Esophagus squamous epithelium (tissue), 5 donors: ENCODE measurements at places on chromosomes 3 and 15.

DNA sequence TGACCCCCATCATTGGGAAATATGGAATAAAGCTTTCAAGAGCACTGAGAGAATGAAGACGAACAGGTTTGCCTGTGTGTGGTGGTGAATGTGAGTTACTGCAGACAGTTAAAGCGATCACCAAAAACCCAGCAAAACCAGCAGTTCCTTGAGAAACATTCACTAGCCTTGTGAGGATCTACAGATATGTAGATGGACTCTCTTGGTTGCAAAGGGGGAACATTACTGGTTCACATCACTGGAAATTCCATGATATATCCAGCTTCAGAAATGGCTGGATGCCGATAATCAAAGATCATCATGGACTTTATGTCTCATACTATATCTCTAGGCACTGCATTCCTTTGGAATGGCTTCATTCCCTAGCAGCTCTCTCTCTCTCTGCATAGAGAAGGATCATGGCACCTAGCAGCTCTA lies 10.2 kb upstream of the HERC1 start:
- DNase-seq, result no peak

DNA sequence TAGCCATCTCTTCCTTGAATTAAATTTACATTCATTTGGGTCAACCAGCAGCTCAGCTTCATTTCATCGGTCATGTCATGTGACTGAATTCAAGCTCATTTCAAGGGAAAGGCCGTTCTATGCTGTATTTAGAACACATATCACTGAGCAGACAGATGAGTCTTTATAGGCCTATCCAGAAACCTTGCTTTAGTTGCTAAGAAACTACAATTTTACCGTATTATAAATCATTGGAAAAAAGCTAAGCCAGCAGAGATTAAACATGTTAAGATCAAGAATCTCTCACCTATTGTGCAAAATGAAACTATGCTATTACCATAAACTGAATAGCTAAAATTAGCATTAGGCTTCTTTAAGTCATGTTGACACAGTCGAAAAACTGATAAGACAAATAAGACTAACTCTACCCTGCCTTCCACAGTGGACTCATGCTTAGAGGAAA lies 2.2 kb downstream of the NPTN start:
- DNase-seq, result no peak

GRCh38 chr3:46429250-46429649 lies 22.2 kb downstream of the CCRL2 start:
- DNase-seq, result no peak

GRCh38 chr3:8519156-8519555 lies 17.5 kb downstream of the LMCD1 start:
- no peak for DNase-seq
